SW 1271 (cell line): ENCODE measurements at places on chromosomes 2 and 18.

DNA sequence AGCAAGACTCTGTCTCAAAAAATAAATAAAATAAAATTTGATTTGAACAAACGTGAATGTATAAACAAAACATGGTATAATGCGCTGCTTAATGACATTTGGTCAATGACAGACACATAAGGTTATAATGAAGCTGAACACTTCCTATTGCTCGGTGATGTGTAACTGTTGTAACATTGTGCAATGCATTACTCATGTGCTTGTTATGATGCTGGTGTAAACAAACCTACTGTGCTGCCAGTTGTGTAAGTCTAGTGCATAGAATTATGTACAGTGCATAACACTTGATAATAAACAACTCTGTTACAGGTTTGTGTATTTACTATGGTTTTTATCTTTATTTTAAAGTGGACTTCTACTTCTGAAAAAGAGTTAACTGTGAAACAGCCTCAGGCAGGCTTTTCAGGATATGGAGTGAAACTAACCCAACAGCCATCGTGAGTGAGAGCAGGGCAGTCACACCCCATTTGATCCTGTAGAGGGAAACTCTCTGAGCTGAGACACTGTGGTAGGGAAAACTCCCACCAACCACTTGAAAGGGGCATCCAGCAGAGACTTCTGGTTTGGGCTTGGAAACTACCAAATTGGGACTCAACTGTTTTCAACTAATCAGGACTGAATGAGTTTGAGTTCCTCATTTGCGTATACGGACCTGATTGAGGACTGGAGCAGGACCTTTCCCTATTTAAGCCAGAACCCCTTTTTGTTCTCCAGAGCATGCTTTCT lies 8.7 kb upstream of the RPRD1A start:
- no peak for DNase-seq

DNA sequence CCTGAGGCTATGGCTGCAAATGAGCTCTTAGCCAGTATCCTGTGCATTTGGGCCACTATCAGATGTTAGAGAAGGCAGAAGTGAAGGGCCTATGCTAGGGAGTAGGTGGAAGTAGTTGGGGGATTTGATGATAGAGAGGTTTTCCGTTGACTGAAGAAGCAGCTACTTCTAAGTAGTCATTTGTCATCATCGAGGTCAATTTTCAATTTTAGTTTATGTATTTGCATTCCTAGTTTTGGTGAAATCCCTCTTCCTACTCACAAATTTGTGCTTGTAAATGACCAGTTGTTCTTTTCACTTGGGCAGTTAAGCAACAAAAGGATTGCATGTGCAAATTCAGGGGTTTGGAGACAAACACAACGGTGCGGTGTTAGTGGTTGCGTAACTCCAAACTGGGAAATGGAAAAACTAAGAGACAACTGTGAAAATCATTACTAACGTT lies 48.5 kb upstream of the PELI1 start:
- DNase-seq = no peak

- DNase-seq = no peak
Measured at GRCh38 chr18:79064228-79064627, 5.0 kb upstream of the ATP9B start.

DNA sequence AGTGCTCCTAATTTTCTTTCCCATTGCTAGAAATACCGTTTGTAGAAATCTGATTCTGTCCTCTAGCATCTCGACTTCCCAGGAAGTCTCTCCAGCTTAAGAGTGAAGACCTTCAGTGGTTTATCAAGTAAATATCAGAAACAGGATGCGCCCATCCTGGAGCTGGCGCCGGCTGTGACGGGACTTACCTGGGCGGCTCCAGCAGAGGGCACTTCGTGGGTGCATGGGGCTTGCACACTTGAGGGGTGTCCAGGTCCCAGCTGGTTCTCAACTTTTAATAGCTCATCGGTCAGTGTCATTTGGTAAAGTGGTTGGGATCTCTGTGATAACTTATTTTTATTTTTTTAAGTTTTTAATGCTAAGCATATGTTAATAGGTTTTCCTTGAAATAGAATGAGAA lies 167.0 kb upstream of the TPO start:
- DNase-seq = no peak

GRCh38 chr18:46252759-46253158 lies 148.6 kb downstream of the HAUS1 start:
- DNase-seq = no peak

DNA sequence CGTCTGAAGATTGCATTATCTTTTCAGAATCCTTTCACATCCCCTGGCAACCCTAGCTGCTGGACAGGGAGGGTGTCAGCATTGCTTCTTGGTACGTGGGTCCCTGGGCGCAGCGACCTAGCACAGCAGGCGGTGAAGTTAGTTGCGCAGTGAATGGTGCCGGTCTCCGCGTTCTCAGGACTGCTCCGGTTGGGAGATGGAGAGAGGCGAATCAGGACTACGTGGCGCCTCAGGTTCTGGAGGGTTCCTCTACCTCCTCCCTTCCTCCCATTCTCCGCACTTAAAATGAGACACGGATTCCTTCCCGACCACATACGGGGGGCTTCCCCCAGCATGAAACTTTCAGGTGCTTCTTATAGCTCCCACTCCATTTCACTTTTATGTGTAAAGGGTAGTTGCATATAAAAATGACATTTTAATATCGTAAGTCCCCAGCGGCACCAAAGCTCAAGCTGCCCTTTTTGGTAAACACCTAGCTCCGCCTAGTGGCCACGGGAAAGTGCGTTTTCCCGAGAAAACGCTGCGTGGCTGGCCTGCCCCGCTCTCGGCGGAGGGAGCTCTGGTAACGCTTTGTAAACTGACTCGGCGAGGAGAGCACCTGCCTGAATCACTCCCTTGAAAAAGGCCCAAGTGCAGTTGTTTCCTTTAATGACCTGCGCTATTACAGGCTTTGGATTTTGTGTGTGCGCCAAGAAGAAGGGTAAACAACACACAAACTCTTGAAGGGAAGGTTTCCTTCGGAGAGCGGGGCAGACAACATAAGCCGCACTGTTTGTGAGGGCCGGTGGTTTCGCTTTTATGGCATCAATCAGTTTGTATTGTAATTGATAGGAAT lies 32.9 kb upstream of the INHBB start:
- peak; percentile 69 for DNase-seq

DNA sequence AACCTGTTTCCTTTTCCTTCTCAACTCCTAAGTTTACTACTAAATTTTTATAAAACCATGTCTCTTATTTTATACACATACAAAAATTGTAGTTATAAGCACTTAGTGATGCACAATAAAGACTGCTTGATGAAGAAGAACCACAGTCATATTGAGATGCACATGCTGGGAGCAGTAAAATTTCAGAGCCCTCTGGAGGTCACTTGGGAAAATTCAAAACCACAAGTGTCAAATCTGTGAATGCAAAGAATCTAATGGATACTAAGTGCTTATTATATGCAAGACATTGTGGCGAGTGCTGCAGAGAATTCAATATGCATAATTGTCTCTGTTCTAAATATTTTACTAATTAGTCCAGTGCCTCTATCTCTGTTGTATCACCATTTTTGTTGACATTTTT lies 180.5 kb downstream of the VWC2L start:
- DNase-seq = no peak

DNA sequence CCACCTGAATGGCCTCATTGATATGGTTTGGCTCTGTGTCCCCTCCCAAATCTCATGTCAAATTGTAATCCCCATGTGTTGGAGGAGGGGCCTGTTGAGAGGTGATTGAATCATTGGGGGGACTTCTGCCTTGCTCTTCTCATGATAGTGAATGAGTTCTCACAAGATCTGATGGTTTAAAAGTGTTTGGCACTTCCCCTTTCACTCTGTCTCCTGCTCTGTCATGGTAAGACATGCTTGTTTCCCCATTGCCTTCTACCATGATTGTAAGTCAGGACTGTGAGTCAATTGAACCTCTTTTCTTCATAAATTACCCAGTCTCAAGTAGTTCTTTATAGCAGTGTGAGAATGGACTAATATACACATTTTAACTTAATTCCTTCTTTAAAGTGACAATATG lies 146.8 kb upstream of the KCNJ3 start:
- DNase-seq = no peak

DNA sequence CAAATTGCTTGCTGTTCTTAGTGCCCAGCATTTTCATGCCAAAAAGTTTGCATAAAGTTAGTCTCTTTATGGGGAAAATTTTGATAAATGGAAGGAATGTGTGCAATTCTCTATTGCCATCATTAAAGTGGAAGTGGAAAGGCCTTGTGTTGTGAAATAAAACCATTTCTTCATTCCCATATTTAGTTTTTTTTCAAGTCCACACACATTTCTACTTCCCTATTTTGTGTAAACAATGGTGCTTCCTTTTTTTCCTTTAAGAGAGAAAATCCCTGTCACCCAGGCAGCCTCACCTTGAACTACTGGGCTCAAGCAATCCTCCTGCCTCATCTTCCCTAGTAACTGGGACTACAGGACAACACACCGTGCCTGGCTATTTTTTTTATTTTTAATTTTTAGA lies 42.3 kb upstream of the NCOA1 start:
- DNase-seq = no peak

GRCh38 chr2:160916300-160916699 lies 243.9 kb upstream of the TANK start:
- DNase-seq = no peak

DNA sequence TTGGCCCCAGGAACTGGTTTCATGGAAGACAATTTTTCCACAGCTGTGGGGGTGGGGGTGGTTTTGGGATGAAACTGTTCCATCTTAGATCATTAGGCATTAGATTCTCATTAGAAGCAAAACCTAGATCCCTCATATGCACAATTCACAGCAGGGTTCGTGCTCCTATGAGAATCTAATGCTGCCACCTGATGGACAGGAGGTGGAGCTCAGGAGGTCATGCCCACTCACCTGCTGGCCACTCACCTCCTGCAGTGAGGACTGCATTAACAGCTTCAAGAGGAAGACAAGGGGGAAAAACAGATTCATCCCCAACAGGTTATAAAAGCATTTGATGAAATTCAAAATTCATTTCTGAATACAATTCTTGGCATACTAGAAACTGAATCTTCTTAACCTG lies 38.5 kb downstream of the THAP4 start:
- no peak for DNase-seq

DNA sequence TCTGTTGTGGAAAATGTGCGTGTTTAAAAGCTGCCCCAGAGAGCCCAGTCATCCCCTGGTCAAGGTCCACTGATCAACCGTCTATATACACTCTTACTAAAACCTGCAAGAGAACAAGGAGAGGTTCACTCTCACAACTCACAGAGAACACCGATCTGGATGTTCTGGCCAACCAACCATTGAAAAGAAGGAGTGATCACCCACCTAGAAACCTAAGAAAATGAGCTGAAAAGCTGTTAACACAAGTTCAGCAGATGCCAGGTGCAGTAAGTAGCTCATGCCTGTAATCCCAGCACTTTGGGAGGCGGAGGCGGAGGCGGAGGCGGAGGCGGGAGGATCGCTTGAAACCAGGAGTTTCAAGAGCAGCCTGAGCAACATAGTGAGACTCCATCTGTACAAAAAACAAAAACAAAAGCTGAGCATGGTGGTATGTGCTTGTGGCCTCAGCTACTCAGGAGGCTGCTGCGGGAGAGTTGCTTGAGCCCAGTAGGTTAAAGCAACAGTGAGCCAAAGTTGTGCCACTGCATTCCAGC lies 14.5 kb downstream of the ATG16L1 start:
- no peak for DNase-seq

DNA sequence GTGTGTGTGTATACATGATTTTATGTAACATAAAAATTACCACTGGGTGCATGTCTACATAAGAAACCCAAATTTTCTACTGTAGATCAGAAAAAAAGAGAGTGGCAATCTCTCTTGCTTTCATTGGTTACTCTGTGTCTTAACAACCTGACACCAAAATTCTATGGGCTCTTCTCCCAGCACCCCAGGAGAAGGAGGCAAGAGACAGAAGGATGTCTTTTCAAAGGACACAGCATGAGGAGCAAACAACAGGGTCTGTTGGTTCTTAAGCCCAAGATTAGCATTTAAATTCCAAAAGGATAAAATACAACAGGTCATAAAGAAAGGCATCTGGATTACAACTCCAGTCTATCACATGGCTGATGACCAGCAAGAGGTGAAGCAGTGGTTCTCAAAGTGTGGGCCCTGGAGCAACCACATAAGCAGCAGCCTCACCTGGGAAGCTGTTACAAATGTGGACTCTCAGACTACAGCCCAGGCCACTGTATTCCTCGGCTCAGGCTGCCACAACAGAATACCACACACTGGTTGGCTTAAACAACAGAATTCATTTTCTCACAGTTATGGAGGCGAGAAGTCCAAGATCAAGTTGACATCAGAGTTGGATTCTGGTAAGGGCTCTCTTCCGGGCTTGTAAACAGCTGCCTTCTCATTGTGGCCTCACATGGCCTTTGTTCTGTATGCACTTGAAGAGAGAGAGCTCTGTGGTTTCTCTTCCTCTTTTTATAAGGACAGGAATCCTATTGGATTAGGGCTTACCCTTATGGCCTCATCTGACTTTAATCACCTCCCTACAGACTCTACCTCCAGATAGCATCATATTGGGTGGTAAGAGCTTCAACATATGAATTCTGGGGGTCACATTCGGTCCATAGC lies 79.8 kb upstream of the RNF152 start:
- no peak for DNase-seq

DNA sequence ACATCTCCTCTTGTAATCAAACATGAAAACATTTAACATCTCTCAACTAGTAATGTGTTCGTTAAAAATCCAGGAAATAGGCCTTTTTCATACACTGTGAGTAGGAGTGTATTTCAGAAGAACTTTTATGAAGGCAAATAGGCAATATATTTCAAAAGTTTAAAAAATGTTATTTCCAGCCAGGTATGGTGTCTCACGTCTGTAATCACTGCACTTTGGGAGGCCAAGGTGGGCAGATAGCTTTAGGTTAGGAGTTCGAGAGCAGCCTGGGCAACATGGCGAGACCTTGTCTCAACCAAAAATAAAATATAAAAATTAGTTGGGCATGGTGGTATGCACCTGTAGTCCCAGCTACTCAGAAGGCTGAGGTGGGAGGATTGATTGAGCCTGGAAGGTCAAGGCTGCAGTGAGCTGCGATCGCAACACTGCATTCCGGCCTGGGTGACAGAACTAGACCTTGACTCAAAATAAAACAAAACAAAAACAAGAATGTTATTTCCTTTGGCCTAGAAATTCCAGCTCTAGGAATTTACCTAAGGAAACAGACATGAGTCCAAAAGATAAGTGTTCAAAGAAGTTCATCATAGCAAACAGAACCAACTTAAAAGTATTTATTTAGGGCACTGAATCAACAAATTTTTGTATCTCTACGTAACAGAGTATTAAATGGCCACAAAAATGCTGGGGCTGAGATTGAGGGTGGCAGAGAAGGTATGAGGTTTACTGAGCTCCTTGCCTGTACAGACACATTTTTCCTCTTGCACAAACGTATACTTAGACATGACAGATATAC lies 14.9 kb downstream of the RBKS start:
- DNase-seq = no peak

DNA sequence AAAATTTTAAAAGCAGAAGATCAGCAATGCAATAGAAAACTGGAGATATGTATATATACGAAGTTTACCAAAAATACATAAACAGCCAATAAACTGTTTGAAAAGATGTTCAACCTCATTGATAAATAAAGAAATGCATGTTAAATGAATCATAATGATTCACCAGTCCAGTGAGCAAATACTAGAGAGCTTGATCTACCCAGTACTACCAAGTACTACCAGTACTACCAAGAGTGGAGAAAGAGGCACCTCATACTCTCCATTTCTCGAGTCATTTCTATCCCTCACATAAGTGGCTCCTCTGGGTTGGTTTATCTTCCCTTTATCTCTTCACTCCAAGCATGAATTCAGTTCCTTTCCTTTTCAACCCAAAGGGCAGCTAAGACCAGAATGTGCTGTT lies 138.9 kb downstream of the MREG start:
- DNase-seq = no peak

GRCh38 chr18:8413751-8414150 lies 195.5 kb upstream of the RAB12 start:
- no peak for DNase-seq
